Type B pancreatic cell (in vitro differentiated cells): ENCODE measurements at places on chromosomes 16 and 17. TPM values are rescaled to one million over a fixed set of nuclear protein-coding genes. Genes with fewer than 3 reads are reported as not detected.

LPO gene
- not detected in 2 replicates for total RNA-seq

RRAD gene
- 1.3 and 2.5 TPM in 2 replicates for total RNA-seq

KRTAP4-3 gene
- total RNA-seq = not detected in 2 replicates

NDE1 gene
- total RNA-seq = 34.9 and 76.4 TPM in 2 replicates

KRTAP9-9 gene
- not detected in 2 replicates for total RNA-seq

ADAM11 gene
- total RNA-seq = 4.6 and 4.7 TPM in 2 replicates

FAM83G gene
- 8.3 and 18.5 TPM in 2 replicates for total RNA-seq

PRAC1 gene
- total RNA-seq = 0.88 TPM in 1 of 2 replicates, not detected in the other
